ENCODE measurements at places on chromosomes 7 and 10. TPM values are rescaled to one million over a fixed set of nuclear protein-coding genes. Genes with fewer than 3 reads are reported as not detected.

DNA sequence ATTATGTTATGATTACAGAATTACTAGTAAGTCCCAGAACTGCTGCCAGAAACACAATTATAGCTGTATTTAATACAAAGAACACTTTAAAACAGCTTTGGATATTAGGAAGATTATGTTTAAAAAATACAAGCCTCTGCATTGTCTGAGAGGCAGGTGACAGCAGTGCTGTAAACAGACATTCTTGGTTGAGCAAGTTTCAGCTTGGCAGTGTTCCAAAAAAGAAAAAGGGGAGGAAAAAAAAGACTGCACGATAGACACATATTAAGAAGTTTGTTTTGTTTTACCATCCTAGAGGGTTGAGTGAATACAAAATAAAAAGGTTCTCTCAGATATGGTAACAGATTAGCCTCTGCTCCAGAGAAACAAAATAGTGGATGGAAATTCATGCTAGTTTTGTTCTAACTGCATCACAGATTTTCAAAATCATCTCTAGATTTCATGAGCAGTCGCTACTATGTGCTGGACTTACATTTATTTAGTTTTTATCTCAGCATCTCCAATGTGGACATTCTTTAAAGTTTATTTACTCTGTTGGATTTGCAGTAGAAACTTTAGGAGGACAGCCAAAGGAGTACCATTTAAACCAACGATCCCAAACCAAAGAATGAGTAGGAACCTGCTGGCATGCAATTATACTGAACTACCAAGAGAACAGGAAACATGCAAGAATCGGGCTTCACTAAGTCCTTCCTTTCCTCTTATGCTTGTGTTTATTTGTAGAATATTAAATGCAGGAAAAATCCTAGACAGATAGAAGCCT is 9.0 kb downstream of the FAM204A start:
- H3K36me3 ChIP-seq = peaks cover 69% of the 10 kb centered on the region
- no peaks in the 10 kb centered on the region for H3K27me3 ChIP-seq
- no peaks in the 10 kb centered on the region for H3K4me1 ChIP-seq
- no peak for DNase-seq
- H3K4me3 ChIP-seq = no peak overlapping the region

DNA sequence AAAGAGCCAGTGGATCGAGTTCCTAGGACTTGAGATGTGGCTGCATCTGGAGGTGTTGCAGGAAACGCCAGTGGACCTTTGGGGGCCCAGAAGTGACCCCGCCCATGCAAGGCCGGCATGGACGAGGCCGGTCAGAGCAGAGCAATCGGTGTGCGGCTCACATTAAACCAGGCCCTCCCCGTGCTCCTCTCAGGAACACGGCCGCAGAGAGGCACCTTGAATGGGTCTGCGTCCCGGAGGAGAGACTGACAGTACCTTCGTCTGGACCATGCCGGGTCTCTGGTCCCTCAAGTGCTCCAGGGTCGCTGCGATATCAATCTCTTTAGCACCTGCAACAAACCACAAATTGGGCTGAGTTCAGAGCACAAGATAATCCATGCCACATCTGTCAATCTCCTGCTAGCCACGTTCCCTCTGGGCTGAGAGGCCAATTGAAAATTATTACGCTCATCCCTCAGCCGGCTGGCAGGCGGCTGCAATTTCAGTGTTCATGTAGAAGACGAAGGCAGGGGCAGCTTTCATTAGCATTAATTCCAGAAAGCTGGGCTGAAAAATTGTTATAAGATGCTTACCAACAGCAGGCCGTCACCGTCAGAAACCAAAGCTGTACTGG is 212.0 kb downstream of the DNAJB6 start:
- no peaks in the 10 kb centered on the region for H3K27me3 ChIP-seq
- H3K27ac ChIP-seq = no peak overlapping the region
- H3K36me3 ChIP-seq = peaks cover 4% of the 10 kb centered on the region
- no peaks in the 10 kb centered on the region for H3K4me1 ChIP-seq

DNA sequence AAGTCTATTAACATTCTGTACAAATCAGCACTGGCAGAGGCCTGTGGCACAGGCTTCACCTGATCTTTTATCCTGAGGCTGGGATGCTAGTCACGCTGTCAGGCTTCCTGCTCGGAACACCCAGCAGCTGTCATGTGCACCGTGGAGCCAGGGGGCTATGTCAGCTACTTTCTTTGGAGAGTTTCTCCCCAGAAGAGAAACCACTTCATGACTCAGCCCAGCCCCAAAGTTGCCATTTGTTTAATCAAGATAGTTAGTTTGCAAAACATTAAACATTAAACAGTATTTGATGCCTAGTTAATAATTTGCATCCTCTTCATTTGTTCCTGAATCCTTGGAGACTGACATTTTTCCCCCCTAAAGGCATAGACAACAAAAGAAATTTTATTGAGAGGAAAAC is at the start of gene HABP2:
HABP2 (plus strand) TSS at position 353 of the 400 bp plus-strand sequence. CDS start 69 bp downstream, outside the sequence.
- H3K27ac ChIP-seq = peak within 1 kb of the TSS; percentile 58
- H3K27me3 ChIP-seq = no peaks in the 10 kb centered on the region
- DNase-seq = no peak

The SFTPA1 gene
- total RNA-seq = 1.2 TPM

The STEAP1B gene
- total RNA-seq = not detected

- no peaks in the 10 kb centered on the region for H3K36me3 ChIP-seq
- no peak for DNase-seq
- no peaks in the 10 kb centered on the region for H3K4me1 ChIP-seq
Measured at GRCh38 chr7:147079083-147079482, 962.5 kb downstream of the CNTNAP2 start.

DNA sequence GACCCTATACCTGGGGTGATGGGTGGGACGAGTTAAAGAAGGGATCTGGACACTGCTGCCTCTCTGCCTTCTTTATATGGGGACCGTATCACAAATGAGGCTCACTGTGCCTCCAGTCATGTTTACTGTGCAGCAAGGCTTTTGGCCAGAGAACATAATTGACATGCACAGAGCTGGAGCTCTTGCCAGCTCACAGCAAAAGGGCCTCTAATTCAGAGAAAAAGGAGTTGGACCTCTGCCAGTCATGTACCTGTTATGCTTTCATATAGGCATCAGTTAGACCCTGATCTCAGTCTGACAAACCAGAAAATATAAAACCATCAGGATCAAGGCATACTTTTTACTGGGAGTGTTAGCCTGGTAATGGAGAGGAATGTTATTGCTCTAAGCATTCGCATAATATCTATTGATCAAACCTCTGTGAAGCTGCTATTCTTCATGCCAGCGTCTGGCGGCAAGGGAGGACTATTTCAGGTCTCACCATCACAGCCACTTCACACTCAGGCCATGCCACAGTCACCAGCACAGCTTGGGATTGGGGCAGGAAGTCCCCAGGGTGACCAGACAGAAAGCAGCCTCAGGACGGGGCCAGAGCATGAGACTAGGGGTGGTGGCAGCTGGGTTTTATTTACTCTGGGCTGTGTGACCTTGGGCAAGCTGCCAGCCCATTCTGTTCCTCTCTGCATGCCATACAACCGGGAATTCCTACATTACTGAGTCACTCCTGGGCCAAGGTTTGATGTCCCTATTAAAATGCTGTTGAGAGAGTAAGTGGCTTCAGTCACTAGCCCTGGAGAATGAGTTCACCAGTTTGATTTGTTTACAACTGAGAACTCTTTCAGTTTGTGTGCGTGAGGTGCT is 90.1 kb downstream of the NPSR1 start:
- peak overlapping the region; percentile 11 for H3K27ac ChIP-seq
- H3K36me3 ChIP-seq = no peaks in the 10 kb centered on the region
- H3K27me3 ChIP-seq = no peaks in the 10 kb centered on the region
- H3K4me3 ChIP-seq = no peak overlapping the region

GRCh38 chr7:47568547-47568946 is 13.4 kb downstream of the TNS3 start:
- no peak overlapping the region for H3K4me3 ChIP-seq
- H3K27me3 ChIP-seq = no peaks in the 10 kb centered on the region
- peaks cover 36% of the 10 kb centered on the region for H3K4me1 ChIP-seq

The COBL gene
- 18.7 TPM for total RNA-seq

The MYH16 gene
- total RNA-seq = 0.37 TPM

DNA sequence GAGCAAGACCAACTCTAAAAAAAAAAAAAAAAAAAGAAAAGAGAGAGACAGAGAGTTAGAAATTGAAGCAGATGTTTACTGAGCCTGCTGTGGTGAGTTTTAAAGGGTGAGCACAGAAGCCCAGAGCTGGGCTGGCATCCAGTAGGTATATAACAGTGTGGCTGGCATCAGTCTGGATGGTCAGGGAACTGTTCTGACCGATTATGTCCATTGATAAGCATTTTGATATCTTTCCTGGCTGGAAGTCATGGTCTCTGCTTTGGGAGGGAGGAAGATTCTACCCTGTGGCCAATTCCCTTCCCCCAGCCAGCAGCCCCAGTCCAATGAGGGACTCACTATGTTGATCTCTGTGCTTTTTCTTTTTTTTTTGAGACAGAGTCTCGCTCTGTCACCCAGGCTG is 65.2 kb upstream of the PODXL start:
- no peaks in the 10 kb centered on the region for H3K27me3 ChIP-seq
- H3K4me1 ChIP-seq = no peaks in the 10 kb centered on the region
- no peak overlapping the region for H3K4me3 ChIP-seq
- H3K27ac ChIP-seq = no peak overlapping the region
- no peaks in the 10 kb centered on the region for H3K36me3 ChIP-seq

DNA sequence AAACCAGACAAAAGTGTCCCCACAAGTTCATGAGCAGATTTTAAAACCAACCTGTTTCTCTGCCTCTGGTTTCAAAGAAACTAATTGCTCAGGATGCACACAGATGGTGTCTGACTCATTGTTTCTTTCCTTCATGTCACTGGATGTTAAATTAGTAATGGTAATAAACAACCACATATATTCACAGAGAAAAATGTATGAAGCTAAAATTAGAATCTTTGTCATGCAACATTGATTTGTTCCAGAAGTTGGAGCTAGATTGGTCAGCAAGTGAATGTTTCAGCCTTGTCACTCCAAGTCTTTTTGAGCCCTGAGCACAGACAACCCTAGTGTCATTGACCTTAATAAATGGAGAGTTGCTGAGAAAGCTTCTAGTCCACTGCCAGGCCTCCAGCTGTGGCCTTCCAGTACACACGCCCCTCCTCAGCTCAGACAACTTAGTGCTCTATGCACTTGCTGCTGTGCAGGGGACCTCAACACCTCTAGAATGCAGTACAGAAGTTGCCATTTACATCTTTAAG is 175.9 kb downstream of the CCDC71L start:
- H3K4me3 ChIP-seq = no peak overlapping the region
- no peak for DNase-seq
- peaks cover 9% of the 10 kb centered on the region for H3K4me1 ChIP-seq
- no peaks in the 10 kb centered on the region for H3K36me3 ChIP-seq

DNA sequence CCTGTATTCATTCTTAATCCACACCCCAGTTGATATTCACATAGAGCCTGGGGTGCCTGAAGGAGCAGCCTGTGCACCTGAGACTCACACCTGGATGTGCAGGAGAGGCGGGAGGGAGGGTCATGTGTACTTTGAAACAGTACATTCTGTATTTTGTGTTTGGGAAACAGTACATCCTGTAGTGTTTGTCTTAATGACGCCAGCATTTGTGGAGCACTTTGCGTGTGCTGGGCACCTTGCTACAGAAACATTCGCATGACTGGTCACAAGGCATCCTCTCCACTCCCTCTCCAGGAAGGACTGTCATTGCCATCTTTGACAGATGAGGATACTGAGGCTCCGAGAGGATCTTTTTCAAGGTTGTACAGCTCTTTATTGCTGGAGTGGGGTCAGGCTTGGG is 132.1 kb downstream of the TACC2 start:
- H3K27ac ChIP-seq = peak overlapping the region; percentile 37
- no peak overlapping the region for H3K4me3 ChIP-seq
- no peak for DNase-seq
- H3K36me3 ChIP-seq = no peaks in the 10 kb centered on the region
- H3K4me1 ChIP-seq = peaks cover 2% of the 10 kb centered on the region

DNA sequence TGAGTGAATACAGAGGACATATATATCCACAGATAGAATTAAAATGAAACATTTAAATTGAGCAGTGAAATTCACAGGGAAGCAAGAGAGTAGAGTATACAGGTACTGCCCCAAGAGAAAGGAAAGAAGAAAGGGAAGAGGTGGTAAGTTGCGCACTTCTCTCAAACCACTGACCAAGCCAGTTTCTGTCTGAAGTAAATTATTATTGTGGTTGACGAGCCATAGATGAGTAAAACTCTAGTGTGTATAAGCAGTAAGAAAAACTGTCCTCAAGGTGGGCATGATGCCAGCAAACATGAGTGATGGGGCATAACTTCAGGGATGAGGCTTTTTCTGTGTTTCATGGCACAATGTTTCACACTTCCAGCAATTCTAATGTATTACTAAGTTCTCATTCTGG is 4.4 kb upstream of the BET1 start:
- no peak overlapping the region for H3K4me3 ChIP-seq
- H3K4me1 ChIP-seq = no peaks in the 10 kb centered on the region
- no peak overlapping the region for H3K27ac ChIP-seq
- no peak for DNase-seq
- H3K27me3 ChIP-seq = no peaks in the 10 kb centered on the region

- no peak overlapping the region for H3K27ac ChIP-seq
- no peak overlapping the region for H3K4me3 ChIP-seq
- H3K36me3 ChIP-seq = no peaks in the 10 kb centered on the region
- DNase-seq = no peak
- H3K4me1 ChIP-seq = peaks cover 52% of the 10 kb centered on the region
Measured at GRCh38 chr7:97022491-97023306, 1.9 kb downstream of the DLX5 start.

DNA sequence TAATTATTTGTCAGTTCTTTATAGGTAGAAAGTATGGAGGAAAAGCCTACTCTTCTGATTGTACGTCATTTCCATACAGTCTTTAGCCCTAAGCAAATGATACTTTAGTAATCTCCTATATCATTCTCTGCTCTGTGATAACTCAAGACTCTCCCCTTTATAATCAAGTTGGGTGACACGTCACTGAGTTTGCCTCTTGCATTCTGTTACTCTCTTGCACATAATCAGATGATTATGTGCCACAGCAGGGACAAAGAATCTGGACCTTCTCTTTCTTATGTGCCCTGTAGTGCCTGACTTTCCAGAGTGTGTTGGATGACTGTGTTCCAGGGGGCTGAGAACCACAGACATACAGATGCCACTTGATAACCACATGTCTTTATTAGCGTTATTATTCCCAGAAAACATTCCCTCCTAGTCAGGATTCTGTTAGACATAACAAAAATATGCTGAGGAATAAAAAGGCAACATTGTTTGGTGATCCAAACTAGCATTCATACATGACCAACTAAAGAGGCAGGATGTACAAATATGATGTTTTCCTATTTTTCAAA is 116.4 kb upstream of the HGF start:
- H3K4me3 ChIP-seq = no peak overlapping the region
- DNase-seq = no peak
- no peaks in the 10 kb centered on the region for H3K27me3 ChIP-seq
- no peak overlapping the region for H3K27ac ChIP-seq

DNA sequence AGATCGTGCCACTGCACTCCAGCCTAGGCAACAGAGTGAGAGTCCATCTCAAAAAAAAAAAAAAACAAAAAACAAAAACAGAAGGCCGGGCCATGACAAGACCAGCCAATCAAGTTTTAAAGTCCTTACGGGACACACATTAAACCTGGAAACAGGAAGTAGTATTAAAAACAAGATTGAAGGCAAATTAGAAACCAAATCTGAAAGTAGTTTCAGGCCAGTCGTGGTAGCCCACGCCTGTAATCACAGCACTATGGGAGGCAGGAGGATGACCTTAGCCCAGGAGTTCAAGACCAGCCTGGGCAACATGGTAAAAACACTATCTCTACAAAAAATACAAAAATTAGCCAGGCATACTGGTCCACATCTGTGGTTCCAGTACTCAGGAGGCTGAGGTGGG is 18.1 kb downstream of the PSAP start:
- peaks cover 85% of the 10 kb centered on the region for H3K4me1 ChIP-seq
- no peak overlapping the region for H3K4me3 ChIP-seq
- no peak overlapping the region for H3K27ac ChIP-seq
- DNase-seq = no peak
- peaks cover 61% of the 10 kb centered on the region for H3K36me3 ChIP-seq

Data from stomach (tissue), 19 donors.